ENCODE measurements at places on chromosomes 4 and X. TPM values are rescaled to one million over a fixed set of nuclear protein-coding genes. Genes with fewer than 3 reads are reported as not detected.

ALPK1 gene
- 7.7 TPM for total RNA-seq

DNA sequence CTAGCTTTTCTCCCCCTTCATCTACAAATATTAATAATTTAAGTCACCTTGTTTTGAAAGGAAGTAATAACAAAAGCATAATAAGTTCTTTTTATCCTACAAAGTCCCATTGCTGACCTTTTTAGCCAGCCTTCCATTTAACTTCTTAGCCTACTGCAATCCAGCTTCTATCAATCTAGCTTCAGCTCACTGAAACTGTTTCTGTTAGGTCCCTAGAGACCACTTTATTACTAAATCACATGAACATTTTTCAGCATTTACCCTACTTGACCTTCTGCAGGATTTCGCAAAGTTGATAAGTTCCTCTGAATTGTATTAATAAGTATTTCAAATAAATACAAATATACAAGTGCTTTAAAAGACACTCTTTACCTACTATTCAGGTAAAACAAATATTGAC, 186.5 kb downstream of the ANTXR2 start:
- DNase-seq, result no peak

SPANXB1 gene
- not detected for total RNA-seq

DNA sequence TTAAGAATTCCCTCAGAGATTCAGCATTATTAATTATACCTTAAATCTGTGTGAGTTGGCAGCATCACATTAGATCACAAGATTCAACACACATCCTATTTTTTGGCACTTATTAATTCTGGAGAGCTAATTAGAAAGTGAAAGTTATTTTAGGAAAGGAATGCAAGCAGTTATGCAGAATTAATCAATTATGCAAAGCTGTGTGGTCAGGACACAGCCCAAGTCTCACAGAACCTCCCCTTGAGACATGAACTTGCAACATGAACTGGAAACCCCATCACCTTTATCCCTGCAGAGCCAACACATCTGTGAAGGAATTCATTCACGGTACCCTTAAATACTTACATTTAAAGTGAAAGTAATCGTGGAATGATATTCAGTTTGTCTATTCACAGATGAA, 80.5 kb downstream of the TSPAN5 start:
- DNase-seq, result no peak

DNA sequence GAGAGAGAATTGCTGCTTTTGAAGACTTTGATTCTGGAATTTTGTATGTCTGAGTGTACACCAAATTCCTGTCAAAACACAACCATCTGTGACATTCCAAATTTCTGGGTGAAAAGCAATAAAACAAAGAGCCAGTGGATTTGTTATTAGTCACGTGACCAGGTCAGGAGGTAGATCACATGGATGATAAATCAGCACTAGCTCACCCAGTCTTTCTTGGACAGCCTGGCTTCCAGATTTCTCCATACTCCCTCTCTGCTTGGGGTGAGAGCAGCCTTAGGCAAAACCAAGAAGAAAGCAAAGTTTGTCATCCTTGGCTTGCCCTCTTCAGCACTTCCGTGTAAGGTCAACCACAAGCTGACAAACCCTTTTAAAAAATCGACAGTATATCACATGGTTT, 194.2 kb downstream of the CLCN4 start:
- no peak for DNase-seq

BTC gene
- 0.59 TPM for total RNA-seq

FRG2 gene
- not detected for total RNA-seq

DSPP gene
- total RNA-seq, result not detected

HSD17B10 gene
- 99.4 TPM for total RNA-seq

AFF2 gene
- 1.3 TPM for total RNA-seq

HTN1 gene
- total RNA-seq, result not detected

- DNase-seq, result no peak
These were observed 36.0 kb upstream of the MXD4 start for GRCh38 chr4:2297606-2298531.

- DNase-seq, result no peak
These were observed 20.3 kb downstream of the MEPE start for GRCh38 chr4:87853108-87853507.

FAM47A gene
- not detected for total RNA-seq

DNA sequence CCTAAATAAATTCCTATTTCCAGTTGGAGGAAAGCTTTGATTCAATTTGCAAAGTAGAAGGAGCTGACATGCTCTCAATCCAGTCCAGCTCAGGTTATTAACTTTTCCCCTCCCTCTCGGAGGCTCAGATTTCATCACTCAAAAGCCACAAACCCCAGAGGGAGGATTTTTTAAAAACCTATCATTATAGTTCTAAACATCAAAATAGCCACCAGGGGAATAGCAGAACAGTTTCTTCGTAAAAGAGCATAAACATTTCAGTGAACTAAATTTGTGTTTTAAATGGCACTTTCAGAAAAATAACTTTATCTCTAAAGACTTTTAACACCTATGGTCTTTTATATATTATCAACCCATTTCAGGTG, 8.8 kb downstream of the GPRIN3 start:
- DNase-seq, result no peak

DNA sequence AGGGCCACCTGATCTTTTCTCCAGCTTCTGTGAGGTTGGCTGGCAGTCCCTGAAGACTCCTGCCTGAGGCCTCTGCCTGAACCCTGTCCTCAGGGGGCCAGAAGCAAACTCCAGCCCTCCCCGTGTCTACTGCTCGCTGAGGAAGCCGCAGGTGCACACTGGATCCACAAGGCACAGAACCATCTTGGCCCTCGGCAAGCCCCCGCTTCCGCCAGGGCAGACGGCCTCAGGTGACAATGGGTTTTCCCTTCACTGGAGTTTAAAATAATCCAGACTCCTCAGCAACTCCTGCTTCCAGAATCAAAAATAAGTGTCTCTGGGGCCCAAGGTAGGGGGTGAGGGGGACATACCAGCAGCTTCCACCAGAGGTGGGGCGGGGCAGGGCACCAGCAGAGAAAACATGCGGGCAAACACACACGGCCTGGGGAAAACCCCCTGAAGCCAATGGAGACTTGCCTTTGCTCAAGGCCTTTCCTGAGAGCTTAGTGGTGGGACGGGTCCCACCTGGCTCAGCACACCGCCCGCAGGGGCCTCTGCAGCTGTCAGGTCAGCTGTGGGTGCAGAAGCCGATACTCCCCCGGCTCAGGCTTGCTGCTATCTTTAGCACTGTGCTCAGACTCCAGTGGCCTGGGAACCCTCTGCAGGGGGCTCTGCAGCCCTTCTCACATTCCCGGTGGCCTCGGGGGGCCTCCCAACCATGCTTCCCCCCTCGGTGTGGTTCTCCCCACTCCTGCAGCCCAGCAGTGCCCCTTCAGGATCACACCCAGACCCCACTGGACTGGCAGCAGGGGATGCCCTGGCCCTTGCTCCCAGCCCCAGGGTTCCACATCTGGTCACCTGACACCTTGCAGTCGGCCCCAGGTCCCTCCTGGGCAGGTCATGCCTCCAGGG, 1.9 kb downstream of the MYL5 start:
- no peak for DNase-seq

DNA sequence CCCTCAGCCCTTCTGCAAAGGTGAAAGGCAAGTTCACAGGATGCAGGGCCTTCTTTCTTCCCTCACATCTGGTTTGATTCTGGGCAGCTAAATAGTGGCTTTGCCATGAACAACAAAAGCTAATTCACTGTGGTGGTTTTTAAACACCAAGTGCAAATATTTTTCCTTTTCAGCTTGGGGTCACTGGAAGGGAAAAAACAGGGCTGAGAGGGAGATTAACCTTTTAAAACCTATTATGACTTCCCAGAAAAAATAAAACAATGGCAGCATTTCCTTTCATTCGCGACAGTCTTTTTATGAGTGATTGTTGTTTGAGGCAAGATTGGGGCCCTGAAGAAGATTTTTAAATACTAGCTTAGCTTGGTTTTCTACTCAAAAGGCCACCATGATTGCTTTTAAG, 103.7 kb upstream of the SCML1 start:
- DNase-seq, result no peak

All from right cardiac atrium (tissue), 5 donors.